ENCODE measurements at places on chromosomes 2 and 18.

GRCh38 chr2:202848813-202849212 lies 22.8 kb downstream of the ICA1L start:
- no peak for DNase-seq

DNA sequence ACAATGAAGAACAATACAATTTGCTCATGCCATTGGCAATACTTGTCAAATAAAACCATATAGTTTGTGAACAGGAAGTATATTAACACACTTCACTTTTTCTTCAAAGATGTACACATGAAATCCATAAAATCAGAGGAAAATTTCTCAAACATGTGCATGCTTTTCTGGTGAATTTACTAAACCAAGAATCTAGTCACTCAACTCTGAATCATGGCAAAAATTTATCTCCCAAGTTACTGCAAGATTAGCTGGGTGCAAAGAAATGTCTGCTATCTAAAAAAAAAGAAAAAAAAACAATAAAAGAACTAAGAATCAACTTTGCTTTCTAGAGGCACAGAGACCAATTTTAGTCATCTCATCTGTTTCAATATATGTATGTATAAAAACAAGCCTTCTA lies 419.2 kb downstream of the NR4A2 start:
- DNase-seq = no peak

GRCh38 chr2:105411720-105412407 lies 13.0 kb upstream of the FHL2 start:
- DNase-seq = no peak

DNA sequence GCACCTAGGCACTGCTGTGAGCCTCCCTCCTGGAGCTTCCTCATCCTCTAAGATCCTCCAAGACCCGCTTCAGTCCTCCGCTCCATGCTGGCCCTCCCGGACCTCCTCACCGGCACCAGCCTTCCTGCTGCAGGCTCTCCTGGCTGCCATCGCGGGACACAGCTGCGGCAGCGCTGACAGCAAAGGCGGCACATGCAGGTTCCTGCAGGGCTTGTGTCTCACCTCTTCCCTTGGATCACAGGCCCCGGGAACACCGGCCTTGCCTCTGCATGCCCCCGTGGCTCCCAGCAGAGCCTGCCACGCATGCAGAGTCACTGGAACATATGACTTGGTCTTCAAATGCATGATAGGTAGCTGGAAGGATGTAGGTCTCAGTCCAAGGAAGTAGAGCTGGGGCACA lies 67.2 kb downstream of the PTGR3 start:
- DNase-seq = no peak

- no peak for DNase-seq
These were observed 15.1 kb downstream of the ITM2C start for GRCh38 chr2:230879891-230880290.

- no peak for DNase-seq
These were observed 64.1 kb upstream of the MEIS1 start for GRCh38 chr2:66370824-66371223.

DNA sequence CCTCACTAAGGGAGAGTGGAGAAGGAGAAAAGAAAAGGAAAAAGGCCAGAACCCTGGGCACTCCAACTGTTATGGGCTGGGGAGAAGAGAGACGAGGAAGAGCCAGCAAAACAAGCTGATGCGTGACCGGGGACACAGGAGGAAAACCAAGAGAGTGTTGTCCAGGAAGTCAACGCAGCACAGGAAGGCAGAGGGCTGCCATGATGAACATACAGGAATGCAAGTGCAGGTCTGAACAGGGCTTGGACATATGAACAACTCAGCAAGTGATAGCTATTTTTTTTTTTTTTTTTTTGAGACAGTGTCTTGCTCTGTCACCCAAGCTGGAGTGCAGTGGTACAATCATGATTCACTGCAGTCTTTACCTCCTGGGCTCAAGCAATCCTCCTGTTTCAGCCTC lies 28.4 kb downstream of the SIX3 start:
- DNase-seq = no peak

GRCh38 chr18:12518832-12519531 lies 111.3 kb downstream of the PRELID3A start:
- no peak for DNase-seq

DNA sequence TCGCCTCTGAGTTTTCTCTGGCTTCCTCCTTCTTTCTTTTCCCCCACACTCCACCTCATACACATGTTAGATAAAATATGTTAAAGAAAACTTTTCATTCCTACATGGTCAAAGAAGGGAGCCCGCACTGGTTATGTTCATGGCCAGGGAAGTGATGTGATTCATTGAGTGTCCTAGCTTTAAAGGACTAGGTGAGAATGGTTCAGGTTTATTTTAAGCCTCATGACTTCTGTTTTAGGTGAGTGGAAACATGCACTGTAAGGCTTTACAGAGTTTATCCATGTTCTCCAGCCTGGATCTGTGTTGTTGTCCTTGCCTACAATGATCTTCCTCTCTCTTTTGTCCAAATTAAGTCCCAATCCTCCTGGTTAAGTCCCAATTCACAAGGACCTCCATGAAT lies 56.5 kb downstream of the RASGRP3 start:
- no peak for DNase-seq

- DNase-seq = no peak
These were observed 32.9 kb upstream of the SCG2 start for GRCh38 chr2:223635080-223635479.

DNA sequence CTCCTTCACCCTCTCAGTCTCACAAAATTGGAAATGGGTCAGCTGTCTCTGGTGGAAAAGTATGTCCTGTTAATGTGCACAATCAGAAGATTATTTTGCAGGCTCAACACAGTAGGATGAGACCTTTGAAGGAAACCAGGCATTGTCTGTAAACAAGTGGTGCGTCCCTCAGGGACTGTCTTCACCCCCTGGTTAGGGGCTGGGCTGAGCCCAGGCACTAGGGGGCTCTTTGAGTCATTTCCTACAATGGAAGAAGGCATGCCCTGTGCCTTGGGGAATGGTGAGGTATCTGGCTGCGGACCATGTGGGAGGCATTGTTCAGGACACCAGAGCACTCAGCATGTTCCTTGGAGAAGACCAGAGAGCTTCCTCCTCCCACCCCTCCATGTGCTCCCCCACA lies 26.8 kb downstream of the PKDCC start:
- no peak for DNase-seq

DNA sequence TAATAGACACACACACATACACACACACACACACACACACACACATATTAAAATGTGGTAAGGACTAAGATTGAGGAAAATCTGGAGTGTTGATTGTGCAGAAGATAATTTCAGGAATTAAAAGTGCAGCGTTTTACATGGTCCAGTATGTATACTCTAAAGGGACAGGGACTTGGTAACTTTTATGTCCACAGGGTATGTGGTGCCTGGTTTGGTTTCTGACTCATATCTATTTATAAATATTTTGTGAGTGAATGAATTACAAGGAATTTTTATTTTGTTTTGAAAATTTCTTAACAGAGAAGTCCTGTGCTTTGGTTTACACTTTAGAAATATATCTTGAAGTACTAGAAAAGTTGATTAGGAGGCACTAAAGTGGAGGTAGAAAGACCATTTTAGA lies 287.7 kb upstream of the NXPH2 start:
- no peak for DNase-seq

DNA sequence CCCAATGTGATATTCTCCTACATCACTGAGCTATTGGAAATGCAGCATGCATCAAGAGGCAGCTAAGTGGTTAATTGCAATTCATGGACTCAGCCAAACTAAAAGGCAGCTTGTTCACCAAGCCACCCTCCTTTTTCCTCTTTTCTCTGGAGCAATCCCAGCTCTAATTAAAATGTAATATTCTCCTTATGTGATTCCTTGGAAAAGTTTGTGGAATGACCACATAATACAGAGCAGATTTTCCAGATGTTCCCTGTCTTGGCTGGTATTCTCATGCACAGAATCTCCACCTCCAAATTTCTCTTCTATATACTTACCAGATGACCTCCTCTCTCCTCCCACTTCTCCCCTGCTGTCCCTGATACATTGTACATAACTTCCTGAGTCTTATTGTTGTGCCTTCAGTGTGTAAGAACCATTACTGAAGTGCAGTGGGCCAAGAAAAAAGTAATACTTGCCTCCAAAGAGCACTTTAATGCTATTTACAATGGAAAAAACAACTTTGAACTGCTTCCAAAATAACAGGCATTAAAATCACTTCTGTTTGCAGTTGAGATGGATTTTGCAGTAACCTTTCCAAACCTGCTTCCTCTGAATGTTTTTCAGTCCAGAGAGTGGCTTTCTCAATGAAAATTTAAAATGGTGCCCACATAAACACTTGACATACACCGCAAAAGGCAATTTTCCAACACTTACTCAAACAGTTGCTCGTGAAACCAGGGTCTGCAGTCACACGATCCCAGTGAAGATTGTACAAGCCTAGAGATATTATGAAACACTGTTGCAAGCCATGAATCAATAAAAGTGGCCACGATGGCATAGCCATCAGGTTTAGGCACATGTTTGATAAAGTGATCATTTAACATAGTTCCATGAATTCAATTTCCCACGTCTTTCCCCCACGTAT lies 258.0 kb downstream of the MTX2 start:
- DNase-seq = no peak

DNA sequence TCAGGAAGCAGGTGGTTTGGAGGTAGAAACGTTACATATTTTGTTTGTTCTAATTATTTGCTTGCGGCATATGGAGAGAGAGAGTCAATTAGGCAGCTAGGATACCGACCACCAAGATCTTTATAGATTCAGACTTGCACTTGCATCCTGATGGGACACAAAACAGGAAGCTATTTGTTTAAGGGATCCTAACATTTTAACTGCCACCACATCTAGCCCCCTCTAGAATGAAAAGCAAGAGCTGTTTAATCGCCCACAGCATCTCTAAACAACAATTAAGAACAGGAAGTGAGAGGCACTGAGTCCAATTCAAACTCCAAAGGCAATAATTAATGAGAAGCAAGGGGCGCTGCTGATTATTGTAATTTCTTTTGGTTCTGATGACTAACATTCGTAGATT lies 182.0 kb upstream of the LINC00305 start:
- DNase-seq = no peak

DNA sequence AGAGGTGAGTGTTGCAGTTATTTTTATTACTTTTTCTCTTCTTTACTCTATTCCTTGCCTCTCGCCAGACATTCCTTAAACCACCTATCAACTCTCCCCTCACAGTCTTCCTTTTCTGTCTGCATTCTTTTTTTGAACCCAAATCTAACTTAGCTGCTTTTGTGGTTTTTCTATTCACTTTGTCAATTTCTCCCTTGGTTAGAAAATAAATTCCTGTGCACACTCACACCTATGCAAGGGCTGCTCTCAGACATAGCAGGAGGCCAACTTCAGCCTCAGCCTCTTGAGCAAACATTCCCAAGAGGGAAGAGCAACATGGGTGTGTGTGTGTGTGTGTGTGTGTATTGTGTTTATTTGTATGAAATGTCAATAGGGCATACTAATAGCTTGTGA lies 808.6 kb downstream of the RNF144A start:
- DNase-seq = no peak

All from HepG2 (cell line).